IMR-90 (cell line): ENCODE measurements at places on chromosomes 11 and 22. TPM values are rescaled to one million over a fixed set of nuclear protein-coding genes. Genes with fewer than 3 reads are reported as not detected.

Gene KLHL35
- total RNA-seq: 1.4 and 1.6 TPM in 2 replicates

Gene PNPLA3
- 3.3 and 3.6 TPM in 2 replicates for total RNA-seq

Gene CCDC157
- total RNA-seq: 0.83 and 0.90 TPM in 2 replicates

Gene KAT5
- total RNA-seq: 28.6 and 33.3 TPM in 2 replicates

- DNase-seq: peak; percentile 29
Observed at GRCh38 chr11:125141686-125142535, 22.6 kb upstream of the PKNOX2 start.

- DNase-seq: no peak
Observed at GRCh38 chr11:14617241-14618027, 26.2 kb upstream of the PDE3B start.

DNA sequence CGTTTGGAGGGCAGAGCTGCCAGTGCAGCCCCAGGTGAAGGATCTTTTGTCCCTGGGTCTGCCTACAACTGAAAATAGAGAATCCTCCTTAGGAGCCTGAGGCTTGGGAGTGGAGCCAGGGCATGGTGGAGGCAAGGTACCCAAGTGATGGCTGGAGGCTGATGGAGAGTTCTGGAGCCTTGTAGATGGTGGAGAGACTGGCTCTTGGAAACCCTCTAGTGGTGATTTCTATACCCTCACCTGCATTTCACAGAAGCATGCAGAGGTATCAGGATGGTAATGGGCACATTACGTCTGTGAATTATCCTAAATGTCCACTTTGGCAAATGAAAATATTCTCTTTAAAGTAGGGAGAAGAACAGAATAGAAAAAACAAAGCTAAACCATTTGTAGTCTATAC is 44.4 kb downstream of the INSC start:
- peak; percentile 49 for DNase-seq

DNA sequence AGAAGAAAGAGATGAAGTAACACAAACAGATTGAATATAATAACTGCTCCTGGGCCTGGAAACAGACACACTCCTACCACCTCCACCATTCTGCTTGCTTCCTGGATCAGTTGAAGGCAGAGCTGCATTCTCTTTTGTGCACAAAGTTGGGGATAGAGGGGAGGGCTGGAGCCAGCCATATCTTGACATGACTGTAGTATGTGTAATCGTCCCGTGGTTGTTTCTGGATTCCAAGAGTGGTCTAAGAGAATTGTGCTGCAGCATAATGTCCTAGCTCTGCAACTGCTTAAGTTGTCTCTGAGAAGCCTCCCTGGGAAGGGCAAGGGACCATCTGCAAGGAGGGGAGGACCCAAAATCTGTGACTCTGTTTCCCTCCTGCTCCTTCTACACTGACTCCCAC is 3.2 kb downstream of the CRY2 start:
- peak; percentile 67 for DNase-seq

GRCh38 chr11:76634886-76635285 is 35.7 kb downstream of the LRRC32 start:
- no peak for DNase-seq
